Motor neuron (in vitro differentiated cells): ENCODE measurements at places on chromosomes 3 and 15. TPM values are rescaled to one million over a fixed set of nuclear protein-coding genes. Genes with fewer than 3 reads are reported as not detected.

DNA sequence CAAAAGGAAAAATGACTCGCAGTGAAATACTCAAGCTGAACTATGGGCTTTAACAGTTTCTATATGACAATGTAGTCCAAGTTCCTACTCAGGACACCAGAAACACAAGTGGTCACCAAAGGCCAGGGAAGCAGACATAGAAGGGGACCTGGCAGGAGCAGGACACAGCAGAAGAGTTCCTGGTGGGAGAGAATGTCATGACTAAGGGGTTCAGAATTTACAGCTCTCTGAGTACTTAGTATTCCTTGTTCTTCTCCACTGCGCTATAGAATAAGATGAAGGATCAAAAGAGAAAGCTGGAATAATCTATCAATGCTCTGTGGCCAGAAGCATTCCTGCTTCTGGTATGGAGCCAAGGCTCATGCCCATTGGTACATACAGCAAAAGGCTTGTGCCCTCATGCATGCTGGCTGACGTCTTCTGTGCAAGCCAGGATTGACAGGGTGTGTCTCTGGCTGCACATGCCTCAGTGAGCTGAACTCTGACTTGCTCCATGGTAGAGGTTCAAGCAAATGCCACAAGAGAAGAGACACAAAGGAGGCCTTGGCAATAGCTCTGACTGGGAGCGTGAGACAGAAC, 128.7 kb upstream of the SLC2A2 start:
- ATAC-seq: no peak

- ATAC-seq: peak; percentile 8
Observed at GRCh38 chr3:138949445-138950005, 2.5 kb downstream of the FOXL2NB start.

DNA sequence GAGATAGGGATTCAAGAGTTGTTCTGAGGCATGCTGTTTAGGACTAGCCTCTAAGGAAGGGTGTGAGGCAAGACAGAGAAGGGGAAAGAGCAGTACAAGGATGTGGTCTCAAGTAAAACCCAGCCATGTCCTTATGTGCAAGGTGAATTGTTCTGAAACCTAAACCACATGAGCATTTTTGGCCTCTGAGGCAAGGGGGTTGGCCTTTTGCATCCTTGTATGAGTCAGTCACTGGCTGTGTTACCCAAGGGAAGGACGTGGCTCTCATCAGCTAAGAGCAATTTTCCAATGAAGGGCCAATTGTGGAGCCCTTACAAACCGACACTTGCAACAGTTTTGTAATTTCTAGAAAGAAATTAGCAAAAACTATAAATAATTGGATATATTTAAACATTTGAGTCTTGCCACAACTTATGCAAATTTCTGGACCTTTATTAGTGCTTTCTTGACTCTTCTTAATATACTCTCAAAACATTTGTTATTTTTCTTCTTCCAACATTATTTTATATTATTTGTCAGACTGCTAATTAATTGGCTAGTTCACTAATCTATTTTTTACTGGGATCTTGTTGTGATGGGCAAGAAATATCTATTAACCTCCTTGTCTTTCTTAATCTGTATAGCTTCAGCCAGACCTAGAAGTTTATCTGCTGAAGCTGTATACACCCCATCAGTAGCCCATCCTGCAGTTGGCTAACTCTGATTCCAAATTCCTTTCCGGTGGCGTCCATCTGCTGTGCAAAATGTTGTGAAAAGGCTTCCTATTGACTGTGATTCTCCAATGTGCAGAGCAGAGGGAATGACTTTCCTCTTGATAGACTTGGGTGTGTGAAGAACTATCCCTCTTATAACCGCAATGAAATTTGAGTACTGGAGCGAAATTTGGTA, 97.7 kb upstream of the P2RY1 start:
- ATAC-seq: peak; percentile 68

DNA sequence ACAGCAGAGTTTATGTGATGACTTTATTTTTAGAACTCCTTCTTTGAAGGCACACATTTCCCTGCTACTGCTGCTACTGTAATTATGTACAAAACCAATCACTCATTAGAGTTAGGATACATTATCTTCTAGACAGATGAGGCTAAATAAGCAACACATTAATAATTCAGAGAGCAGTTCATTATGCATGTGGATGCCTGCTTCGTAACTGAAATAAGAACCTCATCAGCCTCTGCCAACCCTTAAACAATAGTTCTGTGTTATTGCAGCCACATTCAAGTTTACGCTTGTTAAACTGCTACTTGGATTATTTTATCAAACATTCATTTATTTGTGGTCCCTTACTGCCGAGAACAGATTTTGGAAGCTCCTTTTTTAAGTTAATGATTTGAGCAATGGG, 52.5 kb upstream of the C15orf61 start:
- ATAC-seq: no peak

The ECE2 gene
- total RNA-seq: 0.21 and 0.82 TPM in 2 replicates

GRCh38 chr3:120451806-120452205, 1.0 kb upstream of the FSTL1 start:
- no peak for ATAC-seq

DNA sequence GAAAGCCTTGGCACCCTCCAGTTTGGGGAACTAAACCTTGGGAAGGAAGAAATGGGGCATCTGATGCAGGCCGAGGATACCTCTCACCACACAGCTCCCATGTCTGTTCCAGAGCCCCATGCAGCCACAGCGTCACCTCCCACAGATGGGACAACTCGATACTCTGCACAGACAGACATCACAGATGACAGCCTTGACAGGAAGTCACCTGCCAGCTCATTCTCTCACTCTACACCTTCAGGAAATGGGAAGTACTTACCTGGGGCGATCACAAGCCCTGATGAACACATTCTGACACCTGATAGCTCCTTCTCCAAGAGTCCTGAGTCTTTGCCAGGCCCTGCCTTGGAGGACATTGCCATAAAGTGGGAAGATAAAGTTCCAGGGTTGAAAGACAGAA, 7.7 kb downstream of the MAP1A start:
- ATAC-seq: no peak

GRCh38 chr15:64501396-64501715, 41.0 kb downstream of the ZNF609 start:
- ATAC-seq: peak; percentile 21

- no peak for ATAC-seq
Observed at GRCh38 chr3:158339638-158340037, 229.7 kb downstream of the RSRC1 start.

DNA sequence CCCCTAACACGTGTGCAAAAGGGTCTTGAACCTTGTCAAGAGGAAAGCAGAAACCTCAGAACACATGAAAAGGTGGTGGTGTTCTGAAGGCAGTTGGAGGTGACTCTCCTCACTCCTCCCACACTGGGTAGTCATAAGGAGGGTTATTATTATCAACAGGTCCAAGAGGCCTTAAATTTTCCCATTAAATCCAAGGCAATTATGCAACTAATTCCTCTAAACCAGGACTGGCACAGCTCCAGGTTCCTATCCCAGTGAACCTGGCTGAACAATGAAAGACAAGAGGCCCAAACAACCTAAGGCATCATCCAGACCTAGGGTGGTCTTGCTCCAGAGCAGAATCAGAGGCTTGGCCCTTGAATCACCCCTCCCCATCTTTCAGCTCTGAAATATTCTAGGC, 15.0 kb downstream of the MYLK start:
- ATAC-seq: no peak

GRCh38 chr15:45550436-45550835, 27.9 kb upstream of the SLC30A4 start:
- ATAC-seq: peak; percentile 17

GRCh38 chr3:129689036-129689435, 82.6 kb upstream of the PLXND1 start:
- ATAC-seq: no peak

- peak; percentile 68 for ATAC-seq
Observed at GRCh38 chr3:126903521-126903920, 79.4 kb upstream of the PLXNA1 start.

DNA sequence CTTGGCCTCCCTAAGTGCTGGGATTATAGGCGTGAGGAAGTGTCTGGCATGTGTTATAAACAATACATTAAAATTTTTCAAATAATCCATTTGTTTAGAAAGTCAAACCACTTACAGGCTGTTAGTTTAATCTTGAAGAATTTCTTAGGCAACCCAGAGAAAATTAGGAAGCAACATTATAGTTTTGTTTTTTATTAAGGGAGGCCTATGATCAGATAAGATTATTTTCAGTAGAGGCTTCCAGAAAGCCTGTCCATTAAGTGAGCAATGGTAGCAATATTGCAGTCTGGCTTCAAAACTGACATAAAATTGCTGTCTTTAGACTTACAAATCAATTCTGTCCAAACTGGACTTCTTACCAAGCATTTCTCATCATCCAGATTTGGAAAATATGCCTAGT, 49.6 kb downstream of the CD47 start:
- ATAC-seq: no peak

The SLC28A1 gene
- 0.05 and 0.10 TPM in 2 replicates for total RNA-seq

The PRICKLE2 gene
- 12.7 and 14.5 TPM in 2 replicates for total RNA-seq

DNA sequence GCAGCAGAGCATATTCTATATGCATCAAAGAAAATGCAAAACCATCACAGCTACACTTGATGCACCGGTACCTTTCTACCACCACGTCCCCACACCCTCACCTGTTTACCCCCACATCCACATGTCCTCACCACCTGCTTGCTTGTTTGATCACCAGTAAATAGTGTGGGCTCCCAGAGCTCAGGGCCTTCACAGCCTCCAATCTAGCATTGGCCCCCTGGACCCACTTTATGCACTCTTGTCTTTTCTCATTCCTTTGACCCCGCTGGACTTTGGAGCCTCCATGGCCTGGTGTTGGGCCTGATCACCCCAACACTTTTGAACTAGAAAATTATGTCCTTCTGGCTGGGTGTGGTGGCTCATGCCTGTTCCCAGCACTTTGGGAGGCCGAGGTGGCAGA, 190.1 kb downstream of the PDE8A start:
- no peak for ATAC-seq

The MAGI1 gene
- 33.4 and 34.3 TPM in 2 replicates for total RNA-seq

DNA sequence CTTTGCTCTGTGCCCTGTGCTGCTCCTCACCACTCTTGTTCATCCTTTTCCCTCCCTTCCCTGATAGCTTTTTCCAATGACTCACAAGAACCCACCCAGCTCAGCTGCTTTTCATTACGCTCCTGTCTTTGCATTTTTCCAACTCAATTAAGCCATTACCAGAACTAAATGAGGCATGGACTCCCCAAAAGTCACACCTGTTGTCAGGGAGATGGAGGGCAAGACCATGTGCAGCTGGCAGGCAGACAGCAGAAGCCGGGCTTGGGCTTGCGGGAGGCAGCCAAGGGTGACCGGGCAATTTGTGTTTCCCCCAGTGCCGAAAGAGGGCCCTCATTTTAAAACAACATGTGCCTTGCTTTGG, 64.3 kb downstream of the CASR start:
- no peak for ATAC-seq

The STRIT1 gene
- not detected in 2 replicates for total RNA-seq

- no peak for ATAC-seq
Observed at GRCh38 chr3:142509079-142509478, 61.2 kb upstream of the XRN1 start.

DNA sequence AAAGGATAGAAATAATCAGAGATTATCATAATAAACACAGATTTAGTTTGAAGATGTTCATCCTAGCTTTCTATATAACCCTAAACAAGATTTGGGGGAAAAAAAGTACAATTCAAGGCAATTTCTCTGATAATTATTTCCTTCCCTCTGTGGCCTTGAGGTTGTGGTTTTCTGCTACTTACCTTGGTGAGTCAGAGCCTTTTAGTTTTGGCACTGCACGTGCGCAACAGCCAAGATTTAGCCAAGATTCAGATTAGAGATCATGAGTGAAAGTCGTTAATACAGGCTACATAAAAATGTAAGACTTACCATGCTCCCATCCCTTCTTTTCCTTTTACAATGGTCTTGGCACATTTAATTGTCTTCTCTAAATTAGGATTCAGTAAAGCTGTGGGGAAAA, 6.7 kb downstream of the LYZL4 start:
- no peak for ATAC-seq

DNA sequence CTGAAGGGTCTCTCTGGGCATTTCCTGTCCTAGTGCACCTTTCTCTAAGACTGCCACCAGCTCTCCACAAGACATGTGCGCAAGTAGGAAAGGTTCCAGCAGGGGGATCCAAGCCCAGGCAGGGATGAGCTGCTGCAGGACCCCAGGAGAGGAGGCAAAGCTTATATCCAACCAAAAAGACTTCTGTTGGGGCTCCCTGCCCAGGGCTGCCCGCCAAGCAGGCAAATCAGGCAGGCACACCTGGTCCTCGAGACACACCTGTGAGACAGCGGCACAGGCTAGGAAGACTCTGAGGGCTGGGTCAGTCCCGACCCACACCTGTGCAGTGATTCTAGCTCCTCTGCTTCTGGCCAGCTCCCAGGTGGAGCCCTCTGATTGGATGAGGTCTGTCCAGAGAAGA, 80.6 kb downstream of the MYLK start:
- no peak for ATAC-seq

DNA sequence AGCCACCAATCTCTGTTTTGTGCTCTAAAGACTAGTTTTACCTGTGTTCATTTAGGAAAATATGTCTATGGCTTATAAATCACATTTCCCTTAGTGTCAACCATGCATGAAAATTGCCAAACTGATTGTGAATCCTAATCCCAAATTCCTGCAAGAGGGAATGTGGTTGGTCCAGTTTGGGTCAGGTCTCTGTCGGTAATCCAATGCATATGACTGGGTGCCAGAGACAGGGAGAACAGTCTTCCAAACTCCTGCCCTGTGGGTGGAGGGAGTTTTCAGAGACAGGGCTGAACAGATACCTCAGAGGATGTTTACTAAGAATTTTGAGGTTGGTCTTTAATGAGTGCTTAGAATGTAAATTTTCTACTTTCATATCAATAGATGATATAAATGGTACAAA, 300.5 kb upstream of the ARL6 start:
- no peak for ATAC-seq

- ATAC-seq: no peak
Observed at GRCh38 chr3:149548669-149549065, 74.2 kb downstream of the TM4SF4 start.

The CALML4 gene
- 2.4 and 2.5 TPM in 2 replicates for total RNA-seq

- ATAC-seq: no peak
Observed at GRCh38 chr3:94596887-94597566, 534.2 kb downstream of the NSUN3 start.

DNA sequence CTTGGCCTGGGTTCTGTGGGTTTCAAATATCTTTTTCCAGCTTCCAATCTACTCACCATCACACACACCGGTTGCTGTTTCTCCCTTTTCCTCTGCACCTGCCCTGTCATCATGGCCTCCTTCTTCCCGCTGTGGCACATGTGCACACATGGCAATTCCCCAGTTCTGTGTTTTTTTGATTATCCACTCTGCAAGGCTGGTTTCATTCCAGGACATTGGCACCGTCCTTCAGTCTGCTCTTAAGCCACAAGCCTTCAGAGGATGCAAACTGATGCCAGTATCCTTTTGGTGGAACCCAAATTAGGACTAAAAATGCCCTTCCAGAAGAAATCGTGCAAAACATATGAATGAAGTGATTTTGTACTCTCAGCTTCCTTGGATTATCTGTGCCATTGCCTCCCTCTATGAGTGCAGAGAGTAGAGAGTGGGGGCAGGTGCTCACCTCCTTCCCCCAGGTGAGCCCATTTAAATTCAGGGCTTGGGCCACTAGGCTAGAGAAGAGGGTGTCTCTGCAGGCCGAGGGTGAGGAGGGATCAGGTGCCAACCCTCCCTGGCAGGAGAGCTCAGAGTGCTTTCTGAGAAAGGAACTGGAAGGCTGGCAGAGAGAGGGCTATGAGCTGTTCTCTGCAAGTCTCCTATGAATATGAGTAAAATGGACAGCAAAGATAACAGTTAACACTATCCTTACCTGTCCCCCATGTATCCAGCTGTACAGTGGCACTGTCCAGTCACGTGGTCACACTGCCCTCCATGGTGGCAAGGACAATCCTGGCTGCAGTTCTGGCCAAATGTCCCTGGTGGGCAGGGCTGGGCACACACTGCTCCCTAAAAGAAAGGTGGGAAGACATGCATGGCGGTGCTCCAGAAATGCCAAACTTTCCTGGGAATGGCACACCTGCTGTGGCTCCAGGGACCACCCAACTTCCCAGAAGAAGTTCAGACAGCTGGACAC, 100.8 kb downstream of the RAB11A start:
- no peak for ATAC-seq
